ENCODE measurements at places on chromosomes 3 and 15.

DNA sequence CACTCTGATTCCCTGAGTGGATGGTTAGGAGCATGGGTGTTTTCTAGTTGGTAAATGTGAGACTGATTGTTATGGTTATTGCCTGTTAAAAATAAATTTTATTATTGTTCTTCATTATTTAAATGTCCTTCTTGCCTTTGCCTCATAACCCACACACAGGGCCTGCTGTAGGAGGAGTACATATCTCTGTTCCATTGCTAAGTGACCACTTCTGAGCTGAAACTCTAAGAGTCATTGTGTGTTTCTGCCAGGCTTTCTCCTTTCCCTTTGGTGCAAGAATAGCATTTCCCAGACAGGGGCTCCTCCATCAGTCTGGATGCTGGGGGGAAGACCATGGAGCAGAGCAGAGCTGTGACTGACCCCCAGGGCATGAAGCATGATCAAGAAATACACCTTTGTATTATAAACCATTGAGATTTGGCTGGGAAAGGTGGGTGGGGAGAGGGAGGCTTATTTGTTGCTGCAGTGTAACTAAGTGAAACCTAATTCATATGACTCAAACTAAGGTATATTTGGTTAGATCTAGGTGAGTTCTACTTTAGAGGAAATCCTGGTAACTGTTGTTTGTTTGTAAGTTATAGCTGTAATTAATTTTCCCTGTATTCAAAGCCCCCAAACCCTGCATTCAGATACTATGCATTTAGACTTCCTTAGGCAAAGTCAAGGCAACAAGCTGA is 137.4 kb downstream of the TGFBR2 start:
- no peak for DNase-seq

GRCh38 chr3:50676031-50676705 is 1.4 kb downstream of the DOCK3 start:
- DNase-seq: no peak

GRCh38 chr3:152097120-152097519 is 171.6 kb upstream of the MBNL1 start:
- DNase-seq: no peak

DNA sequence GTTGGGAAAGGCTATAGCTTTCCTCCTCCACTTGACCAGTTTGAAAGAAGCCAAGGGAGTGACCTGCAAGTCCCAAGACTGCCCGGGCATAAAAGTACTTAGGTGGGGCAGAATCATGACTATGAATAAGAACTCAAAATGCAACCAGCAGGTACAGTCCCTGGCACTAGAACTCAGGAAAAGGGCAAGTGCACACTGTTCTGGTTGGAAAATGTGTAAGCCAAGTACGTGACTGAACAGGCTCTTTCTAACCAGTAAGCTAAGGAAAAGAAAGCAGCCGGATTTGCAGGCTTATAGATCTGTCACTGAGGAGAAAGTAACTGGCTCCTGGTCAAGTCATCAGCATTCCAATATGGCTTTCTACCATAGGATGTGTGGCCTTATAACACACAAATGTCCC is 101.2 kb upstream of the SLC4A7 start:
- DNase-seq: no peak

DNA sequence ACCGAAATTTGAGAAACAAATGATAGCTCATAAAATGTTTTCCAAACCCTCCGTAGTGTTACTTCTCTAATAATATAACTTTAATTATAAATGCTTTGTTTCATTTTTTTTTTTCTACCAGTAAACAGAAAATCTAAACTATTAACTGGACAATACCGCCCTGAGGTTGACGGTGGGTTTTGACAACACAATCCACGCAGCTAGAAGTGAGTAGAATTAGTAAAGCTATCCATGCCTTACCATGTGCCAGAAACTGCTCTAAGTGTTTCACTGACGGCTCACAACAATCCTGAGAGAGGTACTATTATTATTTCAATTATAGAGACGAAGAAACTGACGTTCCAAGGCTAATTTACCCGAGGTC is 410 bp downstream of the NDUFAF1 start:
- DNase-seq: no peak

DNA sequence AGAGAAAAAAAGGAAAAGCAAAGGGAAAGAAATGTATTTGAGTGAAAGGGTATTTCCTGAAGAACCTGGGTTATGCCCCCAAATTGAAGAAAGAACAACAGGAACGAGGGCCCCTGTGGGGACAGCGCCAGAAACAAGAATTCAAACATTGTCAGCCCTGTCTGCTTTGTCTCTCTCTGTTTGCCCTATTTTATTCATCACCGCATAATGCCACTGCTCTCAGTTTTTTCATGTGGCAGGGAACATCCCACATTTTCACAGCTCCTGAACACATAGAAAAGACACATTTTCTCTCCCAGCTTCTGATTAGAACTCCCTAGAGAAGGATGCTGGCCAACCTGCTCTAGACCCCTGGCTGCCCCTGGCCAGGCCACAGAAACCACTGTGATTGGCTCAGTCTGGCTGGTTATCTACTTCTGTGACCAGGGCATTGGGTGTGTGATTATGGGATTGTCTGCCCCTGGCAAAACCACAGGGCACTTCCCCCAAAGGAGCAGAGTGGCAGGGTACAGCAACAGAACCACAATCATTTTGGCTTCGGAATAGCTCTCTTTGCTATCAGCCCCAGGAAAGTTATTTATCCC is 31.3 kb upstream of the CCDC54 start:
- no peak for DNase-seq

GRCh38 chr3:170585937-170586310 is at the start of gene SLC7A14:
Gene SLC7A14, minus strand, starts transcription at chr3:170586075. Its CDS starts 59,139 bp downstream, at chr3:170526936.
- DNase-seq: no peak

DNA sequence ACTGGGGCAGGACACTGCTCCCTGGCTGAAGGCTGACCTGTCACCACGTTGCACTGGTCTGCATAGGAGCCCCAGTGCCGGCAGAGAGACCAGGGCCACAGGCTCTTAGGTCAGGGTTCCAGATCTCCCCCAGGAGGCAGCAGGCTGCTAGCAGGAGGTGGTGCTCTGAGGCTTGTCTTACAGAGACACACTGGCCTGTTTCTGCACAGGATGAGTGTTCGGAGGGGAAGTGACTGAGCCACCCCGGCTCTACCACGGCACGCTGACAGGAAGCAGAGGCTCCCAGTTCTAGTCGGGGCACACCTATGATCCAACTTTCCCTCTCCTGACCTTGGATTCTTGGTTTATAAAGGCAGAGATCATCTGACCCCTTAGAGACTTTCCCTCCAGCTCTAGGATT is 8.6 kb downstream of the FBXL22 start:
- DNase-seq: no peak

DNA sequence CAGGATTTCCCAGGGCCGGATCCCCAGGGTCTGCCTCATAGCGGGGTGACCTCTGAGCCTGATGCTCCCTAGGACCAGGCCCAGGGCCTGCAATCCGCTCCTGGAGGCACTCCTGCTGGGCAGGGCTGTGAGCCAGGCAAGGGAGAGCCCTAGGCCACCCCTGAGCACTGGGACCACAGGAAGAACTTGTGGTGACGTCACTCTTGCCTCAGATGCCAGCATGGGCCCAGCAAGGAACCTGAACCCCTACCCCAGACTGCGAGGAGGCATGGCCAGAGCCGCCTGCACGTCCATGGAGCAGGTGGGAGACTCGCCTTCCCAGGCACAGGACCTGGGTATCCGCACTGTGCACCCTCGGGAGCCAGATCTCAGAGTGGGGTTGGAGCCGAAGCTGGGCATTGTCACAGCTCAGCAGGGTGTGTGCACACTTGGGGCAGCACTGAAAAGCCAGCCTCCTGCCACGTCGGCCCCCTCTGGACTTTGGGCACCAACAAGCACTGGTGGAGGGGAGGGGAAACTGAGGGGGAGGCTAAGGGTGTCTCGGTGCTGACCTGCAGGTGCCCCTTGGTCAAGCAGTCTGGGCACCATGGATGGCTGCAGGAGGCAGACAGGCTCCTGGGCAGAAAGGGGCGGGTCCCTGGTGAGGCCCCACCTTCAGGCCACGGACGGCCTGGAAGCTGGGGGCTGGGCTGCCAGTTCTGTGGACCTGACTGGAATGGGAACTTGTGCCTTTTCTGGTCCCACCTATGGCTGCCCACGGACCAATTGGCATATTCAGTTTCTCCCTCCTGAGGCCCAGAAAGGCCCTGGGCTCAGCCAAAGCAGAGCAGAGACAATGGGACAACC is 49.3 kb downstream of the SLC6A20 start:
- DNase-seq: no peak

- no peak for DNase-seq
These were observed 163.3 kb downstream of the PLCH1 start for GRCh38 chr3:155581579-155581978.

- no peak for DNase-seq
These were observed 27.2 kb upstream of the POMGNT2 start for GRCh38 chr3:43132870-43133636.

- DNase-seq: no peak
These were observed 55.3 kb downstream of the ARHGAP31 start for GRCh38 chr3:119349354-119350041.

GRCh38 chr15:35195649-35196048 is 110.6 kb upstream of the NANOGP8 start:
- no peak for DNase-seq

DNA sequence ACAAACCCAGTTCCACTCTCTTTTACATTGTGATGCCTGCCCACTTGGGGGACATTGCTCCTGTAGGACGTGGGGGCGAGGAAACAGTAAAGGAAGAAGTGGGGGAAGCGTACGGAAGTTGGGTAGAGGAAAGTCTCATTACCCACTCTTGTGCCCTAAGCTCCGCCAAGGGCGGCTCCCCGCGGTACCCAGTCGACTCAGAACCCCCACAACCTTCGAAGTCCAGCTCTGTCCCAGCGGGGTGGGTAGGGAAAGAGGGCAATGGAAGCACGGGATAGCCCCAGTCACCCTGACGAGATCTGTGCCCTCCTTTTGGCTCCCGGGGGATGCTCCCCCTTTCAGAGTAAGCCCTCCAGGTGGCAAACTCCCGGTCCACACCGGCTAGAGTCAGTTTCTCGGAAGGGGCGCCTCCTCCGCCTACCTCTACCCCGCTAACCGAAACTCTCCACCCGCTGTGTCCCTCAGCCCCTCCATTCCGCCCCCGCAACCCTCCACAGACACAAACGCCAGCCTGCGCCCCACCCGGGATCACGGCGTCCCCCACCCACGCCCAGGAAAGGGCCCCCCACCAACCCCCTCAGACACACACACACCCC is 527 bp downstream of the CSNK1G1 start:
- DNase-seq: no peak

- DNase-seq: no peak
These were observed 934.0 kb downstream of the VGLL3 start for GRCh38 chr3:86056962-86057361.

DNA sequence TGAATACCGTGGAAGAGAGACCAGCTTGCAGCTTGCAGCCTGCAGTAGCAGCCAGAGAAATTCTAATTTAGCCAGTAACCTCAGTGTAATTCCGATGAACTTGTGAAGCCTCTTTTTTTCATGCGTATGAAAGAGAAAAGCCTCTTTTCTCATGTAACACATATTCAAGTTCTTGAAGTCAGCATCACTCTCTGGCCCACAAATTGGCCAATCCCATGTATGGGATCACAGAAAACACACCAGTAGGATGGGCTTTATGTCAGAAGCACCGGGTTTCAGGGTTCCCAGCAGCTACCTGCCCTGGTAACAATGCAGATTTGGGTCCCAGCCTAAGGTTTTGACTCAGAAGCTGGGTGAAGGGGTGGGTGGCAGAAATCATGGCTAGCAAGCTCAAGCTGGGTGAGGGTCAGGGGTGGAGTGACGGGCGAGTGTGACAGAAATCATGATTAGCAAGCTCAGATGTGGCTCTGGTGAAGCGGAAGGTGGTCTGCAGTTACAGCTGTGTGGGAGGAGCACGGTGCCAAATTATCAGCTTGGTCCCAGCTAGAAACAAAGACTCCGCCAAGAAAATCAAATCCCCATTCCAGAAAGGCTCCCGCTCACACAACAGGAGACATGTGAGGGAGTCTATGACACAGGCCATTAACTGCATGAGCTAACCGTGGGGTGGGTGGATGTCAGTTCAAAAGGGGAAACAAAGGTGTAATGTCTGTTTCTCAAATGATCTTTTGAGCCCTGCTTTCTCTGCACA is 86.6 kb downstream of the SNRK start:
- DNase-seq: no peak

DNA sequence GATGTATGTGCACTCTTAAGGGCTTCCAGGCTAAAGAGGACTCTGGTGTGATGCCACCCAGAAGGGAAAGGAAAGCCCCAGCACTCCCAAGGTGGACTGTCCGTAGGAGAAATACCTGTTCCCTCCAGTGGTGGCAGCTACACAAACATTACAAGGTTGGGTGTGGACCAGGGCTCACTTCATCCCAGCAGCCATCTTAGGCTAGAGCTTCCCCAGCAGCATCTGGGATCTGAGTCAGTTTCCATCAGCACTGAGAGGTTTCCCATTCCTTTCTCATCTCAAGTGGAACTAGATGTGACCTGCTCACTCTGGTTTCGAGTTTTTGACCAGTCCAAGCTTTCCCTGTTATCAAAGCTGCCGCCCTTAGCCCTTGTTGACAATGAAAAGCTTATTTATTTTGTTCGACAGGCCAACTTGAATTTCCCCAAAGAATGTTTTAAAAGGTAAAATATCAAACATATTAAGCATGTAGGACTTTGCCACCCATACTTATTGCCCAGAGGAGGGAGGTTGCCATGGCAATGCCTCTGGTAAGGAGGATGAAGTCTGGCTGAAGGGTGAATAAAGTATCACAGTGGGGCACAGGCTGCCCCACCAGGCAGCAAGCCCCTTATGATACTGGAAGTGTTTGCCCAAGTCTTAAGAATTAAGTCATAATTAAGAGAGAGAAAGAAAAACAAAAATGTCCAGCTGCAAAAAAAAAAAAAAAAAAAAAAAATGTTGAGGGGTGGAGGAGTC is 28.9 kb downstream of the CLDN18 start:
- DNase-seq: no peak

GRCh38 chr3:189911001-189911400 is 209.7 kb downstream of the P3H2 start:
- DNase-seq: no peak

DNA sequence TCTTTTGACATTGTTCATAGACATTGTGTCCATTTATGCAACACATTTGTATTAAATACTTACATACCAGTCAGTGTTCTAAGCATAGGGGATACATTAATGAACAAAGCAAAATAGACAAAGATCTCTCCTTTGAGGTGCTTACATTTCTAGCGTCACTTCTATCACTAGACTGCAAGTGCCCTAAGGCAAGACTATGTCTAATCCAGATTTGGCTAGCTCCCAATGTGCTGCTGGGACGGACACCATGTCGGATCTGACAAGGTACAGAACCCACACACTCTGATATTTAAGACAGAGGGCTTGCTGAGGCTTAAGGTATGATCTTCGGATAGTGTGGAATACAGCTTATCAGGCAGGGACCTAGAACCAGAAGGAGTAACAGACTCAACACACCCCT is 41.4 kb downstream of the MYLK start:
- DNase-seq: no peak

- no peak for DNase-seq
These were observed 390.6 kb upstream of the SEMA6D start for GRCh38 chr15:47326410-47327333.

DNA sequence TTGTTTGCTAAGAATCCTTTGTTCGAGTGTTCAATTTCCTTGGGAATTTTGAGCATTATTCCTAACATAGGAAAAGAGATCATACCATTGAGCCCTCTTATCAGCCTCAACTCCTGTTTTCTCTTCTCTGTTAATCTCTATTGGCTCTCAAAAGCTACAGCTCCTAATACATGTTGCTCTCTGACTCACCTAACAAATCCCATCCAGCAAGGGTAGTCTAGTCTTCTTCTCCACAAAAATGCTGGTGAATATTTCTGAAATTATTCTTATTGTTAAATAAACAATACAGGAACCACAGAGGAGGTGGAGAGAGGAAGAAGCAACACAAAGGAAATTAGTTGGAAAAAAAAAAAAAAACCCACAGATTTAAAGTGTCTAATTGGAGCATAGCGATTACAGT is 325.8 kb upstream of the NAALADL2 start:
- DNase-seq: no peak

- peak; percentile 28 for DNase-seq
These were observed 154.8 kb downstream of the PLCL2 start for GRCh38 chr3:17039594-17039993.

Data from 8988T (cell line).